ENCODE measurements at places on chromosomes 5 and 9. TPM values are rescaled to one million over a fixed set of nuclear protein-coding genes. Genes with fewer than 3 reads are reported as not detected.

The GLIPR2 gene
- total RNA-seq = 27.7 TPM

The CCDC192 gene
- total RNA-seq = not detected

The SPATA31A3 gene
- total RNA-seq = not detected

The MSMP gene
- not detected for total RNA-seq

The MPDZ gene
- 19.1 TPM for total RNA-seq

The F2RL1 gene
- total RNA-seq = 125 TPM

The DPYSL3 gene
- total RNA-seq = 151 TPM

The CTSV gene
- 2.1 TPM for total RNA-seq

The SPRY4 gene
- total RNA-seq = 42.9 TPM

The NR2F1-AS1 gene
- 25.6 TPM for total RNA-seq

The LCN10 gene
- not detected for total RNA-seq

The GBGT1 gene
- 15.4 TPM for total RNA-seq

The ANKRD34B gene
- total RNA-seq = not detected

The ECSCR gene
- total RNA-seq = 0.80 TPM

The SV2C gene
- total RNA-seq = not detected

The SGCD gene
- total RNA-seq = 7.0 TPM

The FAM81B gene
- not detected for total RNA-seq

The DDX4 gene
- not detected for total RNA-seq

The SLC6A19 gene
- total RNA-seq = not detected

The LPAR1 gene
- 116 TPM for total RNA-seq

The TUT7 gene
- 23.7 TPM for total RNA-seq

The NRARP gene
- 1.8 TPM for total RNA-seq

The CAMK2A gene
- 0.80 TPM for total RNA-seq

The KIAA1958 gene
- 3.0 TPM for total RNA-seq

The PLPP7 gene
- total RNA-seq = 5.1 TPM

The UBLCP1 gene
- 31.5 TPM for total RNA-seq

The ANKDD1B gene
- not detected for total RNA-seq

The TMEM174 gene
- not detected for total RNA-seq

The IL3 gene
- total RNA-seq = not detected

The ZCCHC9 gene
- total RNA-seq = 18.6 TPM

The IL9 gene
- not detected for total RNA-seq

The RUFY1 gene
- total RNA-seq = 19.7 TPM

The HAVCR2 gene
- 0.88 TPM for total RNA-seq

The CACFD1 gene
- total RNA-seq = 9.4 TPM

The PCDHGA7 gene
- total RNA-seq = 0.65 TPM

The SH3TC2 gene
- total RNA-seq = 0.52 TPM

The SNCB gene
- total RNA-seq = not detected

The RLN1 gene
- not detected for total RNA-seq

The MAML1 gene
- total RNA-seq = 38.7 TPM

The SRP19 gene
- 77.4 TPM for total RNA-seq

The PRDM9 gene
- not detected for total RNA-seq

The CATSPER3 gene
- not detected for total RNA-seq

The FRRS1L gene
- total RNA-seq = 0.13 TPM

The TMEM171 gene
- 0.24 TPM for total RNA-seq
